ENCODE measurements at places on chromosomes 1 and 21.
A peak's percentile ranks its signal among the peaks of the same experiment; 100 is the strongest.

- DNase-seq, result no peak
Observed at GRCh38 chr1:52676249-52676903, 21.8 kb downstream of the COA7 start.

GRCh38 chr1:29385966-29386365 lies 149.6 kb downstream of the PTPRU start:
- DNase-seq, result no peak

- DNase-seq, result no peak
Observed at GRCh38 chr1:52520148-52520547, 32.7 kb downstream of the TUT4 start.

DNA sequence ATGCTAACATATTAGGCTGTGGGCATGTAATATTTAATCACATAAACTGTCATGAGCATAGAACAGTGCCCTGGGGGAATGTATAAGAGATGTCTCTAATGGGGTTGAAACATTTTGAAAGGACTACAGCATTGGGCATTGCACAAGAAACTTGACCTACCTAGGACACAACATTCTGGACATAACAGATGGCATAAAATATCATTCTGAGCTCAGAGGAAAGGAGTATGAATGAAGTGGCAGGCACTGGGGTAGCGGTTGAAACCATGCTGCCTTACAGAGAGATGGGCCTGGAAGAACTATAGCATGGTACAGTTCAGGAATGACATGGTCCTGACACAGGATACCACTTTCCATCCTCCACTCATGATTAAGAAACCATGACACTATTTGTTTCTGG lies 69.0 kb downstream of the LPAR3 start:
- no peak for DNase-seq

- peak; percentile 60 for DNase-seq
Observed at GRCh38 chr1:83905315-83905907, 93.5 kb downstream of the TTLL7 start.

- DNase-seq, result no peak
Observed at GRCh38 chr1:211574705-211575104, 4.3 kb downstream of the SLC30A1 start.

DNA sequence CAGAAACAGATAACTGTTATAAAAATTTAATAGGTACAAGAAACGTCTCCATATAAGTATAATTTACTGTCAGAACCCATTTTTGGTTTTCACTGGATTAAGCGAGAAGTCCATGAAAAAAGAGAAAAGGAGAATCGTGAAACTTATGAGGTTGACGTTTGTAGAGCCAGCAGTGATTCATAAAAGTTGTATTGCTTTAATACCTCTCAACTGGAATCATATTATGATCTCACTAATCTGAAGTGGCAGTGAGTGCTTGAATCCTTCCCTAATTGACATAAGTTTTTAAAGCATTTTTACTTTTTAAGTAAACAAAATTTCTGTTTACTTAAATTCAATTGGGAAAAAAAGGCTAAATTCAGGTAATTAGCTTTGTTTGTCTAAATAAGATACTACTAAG lies 315.3 kb downstream of the TPR start:
- DNase-seq, result no peak

DNA sequence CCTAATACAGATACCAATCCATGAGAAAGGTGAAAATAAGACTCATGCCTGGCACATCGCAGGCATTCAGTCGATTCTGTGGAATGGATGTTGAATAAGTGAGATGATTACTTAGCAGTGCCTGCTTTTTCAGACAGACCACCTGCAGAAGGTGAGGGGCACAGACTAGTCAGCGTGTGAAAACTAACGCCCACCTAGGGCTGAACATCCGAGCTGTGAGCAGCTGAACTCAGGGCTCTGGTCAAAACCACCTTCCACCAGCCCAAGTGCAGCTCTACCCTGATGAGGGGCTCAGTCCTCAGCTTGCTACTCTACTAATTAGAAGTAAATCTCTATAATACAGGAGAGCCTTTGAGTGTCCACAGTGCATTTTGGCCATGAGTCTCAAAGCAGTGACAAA lies 32.5 kb downstream of the LMX1A start:
- no peak for DNase-seq

DNA sequence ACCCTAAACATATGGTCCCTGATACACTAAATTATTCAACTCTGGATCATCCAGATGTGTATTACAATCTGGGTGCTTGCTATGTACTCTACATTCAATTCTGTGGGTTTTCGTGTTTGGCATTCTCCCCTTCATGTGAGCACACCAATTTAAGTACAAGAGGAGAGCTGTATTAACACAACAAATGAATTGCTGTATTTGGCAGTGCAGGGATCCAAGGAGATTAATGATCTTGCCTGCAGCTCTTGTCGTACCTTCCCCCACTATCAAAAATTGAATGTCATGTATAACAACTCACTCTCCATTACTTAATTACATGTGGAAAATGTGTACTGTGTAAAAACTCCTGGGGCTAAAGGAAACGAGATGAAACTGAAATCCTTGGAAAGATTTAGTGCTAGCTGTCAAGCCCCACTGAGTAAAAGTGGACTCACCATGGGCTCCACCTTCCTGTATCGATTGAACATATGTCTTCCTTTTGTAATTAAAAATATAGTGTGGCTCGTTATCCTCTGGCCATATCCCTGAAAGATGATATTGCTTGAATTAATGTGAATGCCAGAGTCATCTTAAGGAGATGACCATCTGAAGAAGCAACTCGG lies 172.2 kb upstream of the L1TD1 start:
- peak; percentile 59 for DNase-seq

DNA sequence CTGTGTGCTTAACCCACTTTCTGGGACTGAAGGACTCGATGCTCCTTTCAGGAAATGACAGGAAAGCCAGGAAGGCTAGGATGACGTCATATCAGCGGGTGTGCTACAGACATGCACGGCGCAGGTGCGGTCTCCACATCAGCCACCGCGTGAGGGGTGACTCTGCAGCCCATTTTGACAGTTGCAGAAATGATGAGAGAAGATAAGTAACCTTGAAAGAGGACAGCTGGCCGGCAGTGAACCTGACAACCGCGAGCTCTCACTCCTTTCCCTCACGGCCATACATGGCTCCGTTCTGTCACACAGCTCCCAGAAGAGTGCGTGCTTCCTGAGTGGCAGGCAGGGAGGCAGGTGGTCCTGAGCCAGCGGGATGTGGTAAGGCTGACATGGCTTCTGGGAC lies 1.7 kb upstream of the KRTAP10-5 start:
- DNase-seq, result no peak

DNA sequence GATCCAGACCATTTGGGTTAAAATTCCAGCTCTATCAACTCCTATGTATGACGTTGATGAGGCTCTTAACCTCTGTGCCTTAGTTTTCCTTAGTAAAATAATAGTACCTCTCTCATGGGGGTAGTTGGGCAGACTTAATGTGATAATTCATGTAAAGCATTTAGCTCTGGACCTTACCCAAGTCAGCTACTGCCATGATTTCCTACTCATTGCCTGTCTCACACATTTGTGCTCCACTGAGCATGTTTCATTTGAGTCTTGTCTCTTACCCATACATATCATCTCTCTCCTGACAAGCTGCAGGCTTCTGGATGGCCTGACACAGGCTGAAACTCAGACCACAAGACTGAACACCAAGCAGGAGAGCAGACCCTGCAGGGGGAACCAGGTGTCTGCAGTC lies 77.7 kb upstream of the ZBTB40 start:
- DNase-seq, result peak; percentile 86
